Psoas muscle (tissue), 8 donors: ENCODE measurements at places on chromosomes 3 and 15. TPM values are rescaled to one million over a fixed set of nuclear protein-coding genes. Genes with fewer than 3 reads are reported as not detected.
A peak's percentile ranks its signal among the peaks of the same experiment; 100 is the strongest.

- peak; percentile 21 for DNase-seq
Measured at GRCh38 chr3:65439641-65440284, 599.0 kb downstream of the MAGI1 start.

- DNase-seq, result no peak
Measured at GRCh38 chr15:52870015-52870414, 79.9 kb upstream of the ONECUT1 start.

GRCh38 chr3:10888518-10889090 lies 72.6 kb downstream of the SLC6A11 start:
- DNase-seq, result no peak

GRCh38 chr3:99878005-99878404 lies 60.3 kb downstream of the CMSS1 start:
- no peak for DNase-seq

The TMEM87A gene
- 30.4 TPM for total RNA-seq
